Left ventricle myocardium inferior (tissue), 1 donor: ENCODE measurements at places on chromosomes 12 and 14. TPM values are rescaled to one million over a fixed set of nuclear protein-coding genes. Genes with fewer than 3 reads are reported as not detected.

DNA sequence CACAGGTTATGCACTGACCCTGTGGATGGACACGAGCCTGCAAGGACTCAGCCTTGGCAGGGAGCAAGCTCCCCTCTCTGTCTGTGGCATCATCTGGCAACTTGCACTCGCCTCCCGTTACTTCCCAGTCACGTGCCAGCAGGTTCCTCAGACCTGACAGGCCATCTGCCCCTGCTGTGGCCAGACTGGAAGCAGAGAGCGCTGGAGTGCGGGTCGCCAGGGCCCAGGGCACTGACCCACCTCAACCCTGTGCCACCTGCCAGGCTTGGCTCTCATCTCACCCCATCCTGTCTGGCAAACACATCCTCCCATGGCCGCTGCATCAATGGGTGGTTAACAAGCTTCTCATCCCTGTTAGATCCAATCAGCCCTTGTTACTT, 28.4 kb downstream of the SLC6A12 start:
- no peak for DNase-seq

DNA sequence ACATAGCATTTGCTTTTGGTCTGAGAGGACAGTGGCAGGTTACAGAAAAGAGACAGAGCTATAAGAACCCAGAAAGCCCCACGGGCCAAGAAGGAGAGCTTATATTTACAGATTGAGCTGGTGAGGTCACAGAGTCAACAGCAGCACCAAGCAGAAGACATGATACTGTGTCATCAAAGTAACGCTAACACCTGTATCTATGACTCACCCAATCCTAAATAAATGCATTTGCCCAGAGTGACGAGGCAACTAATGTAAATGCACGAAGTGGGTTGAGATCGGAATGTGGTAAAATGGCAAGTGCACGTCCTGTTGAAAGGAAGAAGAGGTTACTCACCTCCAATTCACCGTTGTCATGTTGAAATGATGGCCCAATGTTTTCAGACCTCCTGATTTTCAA, 6.7 kb upstream of the CD163L1 start:
- no peak for DNase-seq

DNA sequence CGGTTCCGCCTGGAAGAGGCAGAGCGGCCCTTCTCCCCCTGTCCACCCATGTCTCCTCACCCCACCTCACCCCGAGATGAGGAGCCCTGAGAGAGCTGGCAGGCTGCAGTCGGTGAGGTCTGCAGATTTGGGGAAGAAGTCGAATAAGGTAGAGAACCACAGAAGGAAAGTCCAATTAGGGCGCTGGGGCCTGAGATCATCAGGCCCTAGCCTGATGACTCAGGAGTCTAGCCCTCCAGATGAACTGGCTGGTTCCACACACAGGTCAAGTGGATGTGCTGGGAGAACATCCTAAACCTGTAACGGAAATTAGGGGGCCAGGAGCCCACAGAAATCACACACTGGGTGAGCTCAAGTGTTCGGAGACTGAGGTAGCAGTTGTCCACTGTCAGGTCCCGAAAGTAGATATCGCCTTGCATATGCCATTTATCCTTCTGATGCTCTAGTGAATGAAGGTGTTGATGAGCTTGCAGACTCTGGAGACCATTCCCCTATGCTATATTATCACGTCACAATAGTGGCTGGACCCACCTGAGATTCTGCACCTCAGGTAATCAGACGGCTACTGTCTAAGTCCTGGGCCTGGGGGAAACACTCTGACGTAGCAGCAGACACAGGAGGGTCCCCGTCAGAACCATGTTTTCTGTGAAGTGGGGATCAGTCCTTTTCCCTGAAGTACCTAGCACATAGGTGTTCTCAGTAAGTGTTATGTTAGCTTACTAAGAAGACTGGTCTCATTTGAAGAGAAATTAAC, 886 bp upstream of the METTL17 start:
- no peak for DNase-seq

- DNase-seq, result no peak
Observed at GRCh38 chr14:90062127-90062794, 467 bp downstream of the KCNK13 start.

- DNase-seq, result no peak
Observed at GRCh38 chr14:74502236-74503019, 8.9 kb downstream of the ISCA2 start.

DNA sequence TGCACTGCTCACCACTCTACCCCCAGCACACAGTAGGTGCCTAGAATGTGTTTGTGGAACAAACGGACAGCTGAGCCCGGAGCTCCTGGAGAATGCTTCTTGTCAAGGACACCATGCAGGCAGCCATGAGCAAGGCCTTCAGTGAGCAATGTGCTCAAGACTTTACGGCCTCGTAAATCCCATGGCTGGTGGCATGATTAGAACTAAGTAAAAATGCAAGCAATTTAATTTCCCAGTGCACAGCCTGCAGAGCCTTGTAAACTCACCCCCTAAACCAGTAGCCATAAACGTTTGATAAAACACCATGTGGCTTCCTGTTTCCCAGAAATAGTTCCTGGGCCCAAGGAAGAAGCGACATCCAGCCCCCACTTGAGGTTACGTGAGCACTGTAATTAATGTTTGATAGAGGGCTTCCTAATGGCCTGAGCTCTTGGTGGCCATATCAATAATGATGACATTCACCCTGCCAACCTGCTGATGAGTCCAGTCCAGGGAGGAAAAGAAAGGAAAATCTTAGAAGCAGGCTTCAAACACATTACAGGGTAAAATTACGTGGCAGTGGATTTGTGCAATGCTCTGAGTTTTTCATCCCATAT, 36.4 kb upstream of the FICD start:
- DNase-seq, result no peak

GRCh38 chr12:48615681-48616080, 45.8 kb upstream of the LALBA start:
- no peak for DNase-seq

GRCh38 chr12:63893170-63893569, 48.7 kb downstream of the SRGAP1 start:
- no peak for DNase-seq

- no peak for DNase-seq
Observed at GRCh38 chr14:101232340-101233020, 328.8 kb upstream of the DIO3 start.

GRCh38 chr12:129681151-129681550, 222.7 kb downstream of the TMEM132D start:
- DNase-seq, result no peak

DNA sequence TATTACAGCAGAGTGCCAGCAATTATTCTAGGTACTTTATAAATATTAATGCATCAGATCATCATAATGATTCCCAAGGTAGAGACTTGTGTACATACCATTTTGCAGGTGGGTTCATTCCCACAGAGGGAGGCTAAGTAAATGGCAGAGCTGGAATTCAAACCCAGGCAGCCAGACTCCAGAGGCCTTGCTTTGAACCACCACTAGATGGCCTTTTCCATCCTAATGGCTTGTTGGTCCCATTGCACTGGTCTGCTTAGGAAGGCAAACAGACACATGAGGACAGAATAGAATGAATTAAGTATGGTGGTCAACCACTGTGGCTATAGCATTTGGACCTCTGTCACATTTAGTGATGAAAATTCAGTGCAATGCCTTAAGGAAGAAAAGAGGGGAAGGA, 158.7 kb downstream of the METTL25 start:
- no peak for DNase-seq

GRCh38 chr14:93458234-93458633, 27.5 kb downstream of the UNC79 start:
- no peak for DNase-seq

DNA sequence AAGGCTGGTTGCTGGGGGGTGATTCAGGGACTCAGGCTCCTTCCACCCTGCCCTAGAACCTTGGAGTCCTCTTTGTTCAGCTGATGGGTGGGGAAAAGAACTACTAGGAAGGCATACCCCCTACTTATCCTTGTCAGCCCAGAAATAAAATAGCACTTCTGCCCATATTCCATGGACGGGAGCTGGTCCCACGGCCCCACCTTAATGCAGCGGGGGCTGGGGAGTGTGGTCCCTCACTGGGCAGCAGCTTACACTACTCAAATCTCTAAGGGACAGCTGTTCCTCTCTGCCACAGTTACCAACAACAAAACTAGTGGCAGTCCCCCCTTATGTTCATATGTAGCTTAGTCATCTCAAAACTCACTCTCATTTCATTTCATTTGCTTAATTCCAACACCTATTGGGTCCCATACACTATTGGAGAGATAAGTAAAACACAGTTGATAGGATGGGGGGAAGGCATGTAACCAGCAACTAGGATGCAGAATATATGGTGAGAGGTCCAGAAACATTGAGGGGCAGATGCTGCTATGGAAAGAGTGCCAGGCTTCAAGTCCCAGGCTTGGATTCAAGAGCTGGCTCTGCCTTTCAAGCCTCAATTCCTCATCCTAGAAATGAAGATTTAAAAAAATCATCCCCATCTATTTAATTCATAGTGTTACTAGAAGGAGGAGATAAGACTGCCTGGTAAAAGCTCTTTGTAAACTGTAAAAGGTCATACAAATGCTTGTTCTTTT, 83.7 kb upstream of the RIC8B start:
- no peak for DNase-seq

- DNase-seq, result peak; percentile 22
Observed at GRCh38 chr12:10952645-10953044, 13.6 kb upstream of the TAS2R14 start.

- DNase-seq, result no peak
Observed at GRCh38 chr12:9793779-9794395, 33.2 kb upstream of the CD69 start.

DNA sequence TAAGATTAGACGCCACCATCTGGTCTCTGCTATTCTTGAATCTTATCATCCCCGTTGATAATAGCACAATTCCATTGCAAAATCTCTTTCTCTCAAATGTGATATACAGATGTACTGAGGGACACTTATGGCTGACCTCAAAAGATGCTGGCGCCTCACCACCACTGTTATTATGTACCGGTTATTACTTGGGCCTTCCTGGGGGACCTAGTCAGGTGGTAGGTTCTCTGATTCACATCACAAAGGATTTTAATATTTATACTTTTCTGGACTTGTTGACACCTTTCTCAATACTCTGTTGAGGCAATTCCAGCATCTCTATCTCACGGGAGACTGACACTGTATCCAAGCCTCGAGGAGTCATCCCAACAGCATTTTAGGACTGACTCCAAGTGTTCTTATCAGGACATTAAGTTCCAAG, 21.3 kb upstream of the FAM234B start:
- DNase-seq, result no peak

GRCh38 chr12:95440401-95440800, 33.6 kb upstream of the METAP2 start:
- no peak for DNase-seq

- no peak for DNase-seq
Observed at GRCh38 chr12:55142669-55143565, 16.7 kb downstream of the OR9K2 start.

DNA sequence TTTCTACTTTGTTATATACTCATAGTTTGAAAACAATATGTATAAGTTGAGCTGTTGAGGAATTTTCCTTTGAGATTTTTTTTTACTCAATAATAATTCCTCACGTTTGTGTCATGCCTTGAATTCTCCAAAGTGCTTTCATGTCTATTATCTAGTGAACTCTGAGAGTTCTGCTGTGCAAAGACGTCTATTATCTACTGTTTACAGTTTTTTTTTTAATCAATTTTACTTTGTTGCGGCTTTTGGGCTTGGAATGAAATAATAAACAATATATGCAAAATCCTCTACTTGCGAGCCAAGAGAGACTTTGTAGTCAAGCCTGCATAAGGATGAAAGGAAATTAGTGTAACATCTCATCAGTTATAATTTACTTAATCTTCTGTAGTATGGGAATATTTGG, 107.2 kb upstream of the FRMD6 start:
- DNase-seq, result no peak

GRCh38 chr14:51969852-51970540, 19.4 kb upstream of the RTRAF start:
- no peak for DNase-seq

GRCh38 chr12:3326156-3326849, 164.7 kb upstream of the PRMT8 start:
- no peak for DNase-seq

- no peak for DNase-seq
Observed at GRCh38 chr12:9951026-9951675, 19.0 kb upstream of the CLEC2A start.

GRCh38 chr14:68111097-68111852, 291.7 kb downstream of the RAD51B start:
- no peak for DNase-seq

- no peak for DNase-seq
Observed at GRCh38 chr12:19189522-19189921, 60.0 kb downstream of the PLEKHA5 start.

DNA sequence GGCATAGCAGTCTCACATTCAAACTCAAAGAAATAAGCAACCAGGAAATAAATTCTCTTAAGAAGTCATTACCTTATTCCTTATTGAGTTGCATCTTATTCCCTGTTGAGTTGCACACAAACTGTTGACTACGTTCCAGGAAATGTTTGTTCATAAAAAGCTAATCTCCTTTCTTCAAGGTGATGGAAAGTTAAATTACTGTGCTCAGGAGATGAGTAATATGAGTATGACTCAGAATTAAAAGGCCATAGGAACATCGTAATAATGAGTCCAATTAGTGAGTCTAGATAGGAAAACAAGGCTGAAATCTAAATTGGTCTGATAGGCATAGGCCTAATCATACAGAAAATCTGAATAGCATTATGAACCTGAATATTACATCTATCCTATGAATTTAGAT, 203.1 kb downstream of the SLC2A13 start:
- no peak for DNase-seq

GRCh38 chr12:123761841-123762714, at the start of gene DNAH10:
TSS of gene DNAH10 (plus strand) at chr12:123762301. CDS start at chr12:123762337, 36 bp downstream.
- DNase-seq, result no peak

- no peak for DNase-seq
Observed at GRCh38 chr12:50555471-50555885, 50.7 kb downstream of the DIP2B start.

GRCh38 chr12:69595689-69596088, 10.4 kb downstream of the CCT2 start:
- DNase-seq, result no peak

The ARMH4 gene
- total RNA-seq, result 7.3 TPM

The KCNA5 gene
- 2.6 TPM for total RNA-seq

The INHBC gene
- not detected for total RNA-seq

The MYH6 gene
- 1,823 TPM for total RNA-seq

The CLEC4C gene
- total RNA-seq, result not detected

The KRT82 gene
- total RNA-seq, result not detected

The SELPLG gene
- 3.4 TPM for total RNA-seq

The SLC15A4 gene
- 15.4 TPM for total RNA-seq

The KRT73 gene
- total RNA-seq, result not detected

The KRT3 gene
- total RNA-seq, result not detected

The ANO4 gene
- not detected for total RNA-seq

The CCNB1IP1 gene
- total RNA-seq, result 53.9 TPM

The DIO3 gene
- total RNA-seq, result not detected

The RAPGEF3 gene
- 34.8 TPM for total RNA-seq

The GUCY2C gene
- 0.11 TPM for total RNA-seq

The ZBTB39 gene
- total RNA-seq, result 2.7 TPM
